ENCODE measurements at places on chromosomes 4 and X. TPM values are rescaled to one million over a fixed set of nuclear protein-coding genes. Genes with fewer than 3 reads are reported as not detected.

GRCh38 chr4:38101563-38101962 is 141.4 kb downstream of the PTTG2 start:
- DNase-seq: no peak

The ERCC6L gene
- 0.09 TPM for total RNA-seq

The PNMA6F gene
- not detected for total RNA-seq

DNA sequence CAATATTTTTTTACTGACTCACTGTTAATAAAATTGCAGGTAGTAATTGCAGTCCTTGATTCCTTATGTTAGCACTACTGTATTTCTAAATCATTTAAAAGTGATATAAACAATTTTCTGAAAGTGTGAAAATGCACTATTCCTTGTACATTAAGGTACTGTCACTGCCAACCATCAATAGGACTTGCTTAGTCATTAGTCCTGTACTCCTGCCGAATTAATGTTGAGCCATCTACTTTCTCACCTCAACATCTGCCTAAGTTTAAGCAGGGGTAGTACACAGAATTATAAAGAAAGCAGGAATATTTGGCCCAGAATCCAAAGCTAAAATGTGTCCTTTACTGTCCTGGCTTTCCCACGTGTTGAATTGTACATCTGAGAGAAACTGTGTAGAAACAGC is 87.0 kb upstream of the TRPC3 start:
- DNase-seq: no peak

DNA sequence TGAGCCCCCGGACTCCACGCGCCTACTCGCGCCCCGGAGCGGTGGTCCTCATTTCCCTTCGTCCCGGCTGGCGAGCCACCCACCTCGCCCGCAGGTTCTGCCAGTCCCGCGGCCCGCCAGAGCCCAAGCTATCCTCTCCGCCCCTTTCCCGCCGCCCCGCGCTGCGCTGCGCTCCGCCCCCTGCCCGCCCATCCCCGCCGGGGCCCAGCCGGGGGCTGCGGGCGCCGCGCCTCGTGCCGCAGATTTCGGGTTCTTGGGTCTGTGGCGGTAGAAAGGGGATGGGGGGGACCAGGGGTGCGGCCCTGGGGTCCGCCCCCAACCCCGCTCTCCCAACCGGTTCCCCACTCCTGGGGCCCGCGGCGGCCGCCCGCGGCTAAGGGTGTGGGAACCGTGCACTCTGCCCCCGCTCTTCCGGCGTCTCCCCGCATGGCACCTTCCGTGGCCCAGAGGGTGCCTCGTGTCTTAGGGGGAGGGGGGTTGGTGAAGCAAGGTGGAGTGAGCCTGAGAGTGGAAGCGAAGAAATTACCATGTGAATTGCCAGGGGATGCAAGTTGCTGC is 650.8 kb upstream of the DIPK2B start:
- no peak for DNase-seq

DNA sequence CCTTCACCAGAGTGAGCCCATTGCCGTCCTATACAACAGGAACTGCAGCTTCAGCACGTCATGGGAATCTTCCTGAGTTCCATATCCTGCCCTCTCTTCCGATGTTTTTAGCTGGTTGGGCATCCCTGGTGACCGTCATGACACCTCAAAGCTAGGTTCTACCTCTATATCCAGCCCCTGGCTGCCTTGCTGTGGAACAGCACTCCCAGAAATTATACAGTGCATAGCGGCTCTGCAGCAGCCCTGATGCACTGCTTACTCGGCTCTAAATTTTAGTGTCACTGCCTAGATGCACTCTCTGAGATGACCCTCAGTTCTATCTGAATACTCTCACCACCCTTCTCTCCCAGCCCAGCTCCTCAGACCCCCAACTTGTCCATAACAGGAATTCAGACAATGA is 44.3 kb downstream of the ARHGEF38 start:
- no peak for DNase-seq

All from sciatic nerve (tissue), 2 donors.